ENCODE measurements at places on chromosomes 5 and 9.

DNA sequence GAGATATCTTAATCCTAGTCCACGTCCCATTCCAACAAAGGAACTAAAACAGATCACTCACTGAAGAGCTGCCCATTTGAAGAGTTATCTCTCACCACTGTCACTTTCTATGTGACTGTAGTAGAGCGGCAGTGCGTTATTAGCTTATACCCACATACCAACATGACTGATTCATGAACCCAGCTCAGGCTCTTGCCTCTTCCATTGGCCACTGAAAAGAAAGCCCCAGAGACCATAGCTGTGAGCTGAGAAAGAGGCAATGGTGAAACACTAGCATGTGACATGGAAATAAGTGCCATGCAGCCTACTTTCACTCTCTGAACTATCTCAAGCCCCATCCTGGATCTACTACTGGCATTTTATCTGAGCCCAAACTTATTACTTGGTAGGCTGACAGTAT is 151.7 kb upstream of the MOCS2 start:
- DNase-seq = no peak

DNA sequence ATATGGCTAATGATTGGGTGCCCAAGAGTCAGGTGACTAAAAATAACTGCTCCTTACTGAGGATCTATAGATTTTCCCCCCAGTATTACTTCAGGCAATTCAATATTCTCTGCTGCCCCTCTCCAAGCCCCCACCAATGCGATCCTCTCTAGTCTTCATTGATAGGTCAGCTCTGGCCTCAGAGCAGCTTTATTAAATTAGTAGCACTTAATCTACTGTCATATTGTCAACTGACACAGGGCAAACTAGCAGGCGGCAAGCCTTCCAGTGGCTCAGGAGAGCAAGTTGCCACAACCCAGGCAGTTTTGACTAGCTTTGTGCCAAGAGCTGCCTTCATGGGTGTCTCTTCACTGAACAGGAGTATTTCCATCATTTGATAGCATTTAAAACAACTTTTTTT is 462.9 kb downstream of the BNC2 start:
- no peak for DNase-seq

GRCh38 chr5:14063138-14063537 is 80.0 kb upstream of the TRIO start:
- no peak for DNase-seq

DNA sequence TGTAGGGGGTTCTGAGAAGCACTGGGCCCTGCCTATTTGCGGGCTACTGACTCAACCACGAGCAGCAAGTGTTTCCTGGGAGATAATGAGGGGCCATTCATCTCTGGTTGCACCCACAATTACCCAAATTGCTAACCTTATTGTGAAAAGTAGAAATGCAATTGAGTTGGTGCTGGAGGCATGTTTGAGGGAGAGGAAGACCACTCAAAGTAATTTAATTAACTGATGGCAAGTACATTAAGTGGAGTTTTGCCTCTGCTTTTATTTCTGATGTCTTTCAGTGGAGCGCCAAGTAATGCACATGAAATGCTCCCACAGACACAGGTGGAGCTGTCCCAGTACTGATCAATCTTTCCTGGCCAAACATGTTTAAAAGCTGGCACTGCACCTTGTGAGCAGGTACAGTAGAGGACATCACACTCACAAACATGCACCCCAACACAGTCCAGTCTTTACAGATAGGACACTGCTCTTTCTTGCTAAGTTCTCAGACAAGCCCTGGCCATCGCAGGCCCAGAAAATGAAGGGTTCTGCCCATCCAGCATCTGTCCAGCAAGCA is 195.4 kb downstream of the HSPA4 start:
- DNase-seq = no peak

GRCh38 chr5:1278656-1279442 is 16.0 kb downstream of the TERT start:
- DNase-seq = no peak

- no peak for DNase-seq
These were observed 493.9 kb upstream of the CDH9 start for GRCh38 chr5:27532305-27532704.

DNA sequence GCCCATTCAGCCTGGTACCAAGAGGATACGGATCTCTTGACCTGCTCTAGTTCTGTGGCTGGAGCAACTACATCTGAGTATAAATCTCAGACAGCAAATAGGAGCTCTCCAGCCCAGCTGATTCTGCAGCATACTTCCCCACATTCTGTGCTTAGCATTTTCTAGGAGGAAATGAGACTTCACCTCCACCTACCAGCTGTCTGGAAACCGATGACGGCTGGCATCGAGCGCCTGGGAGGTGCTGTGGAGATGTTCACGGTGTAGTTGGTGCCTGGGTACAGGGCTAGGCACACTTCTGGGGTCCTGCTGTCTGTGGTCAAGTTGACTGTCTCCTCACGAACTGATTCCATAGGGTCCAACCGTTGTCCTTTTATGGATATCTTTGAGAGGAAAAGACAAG is 63.6 kb downstream of the SUSD1 start:
- no peak for DNase-seq

DNA sequence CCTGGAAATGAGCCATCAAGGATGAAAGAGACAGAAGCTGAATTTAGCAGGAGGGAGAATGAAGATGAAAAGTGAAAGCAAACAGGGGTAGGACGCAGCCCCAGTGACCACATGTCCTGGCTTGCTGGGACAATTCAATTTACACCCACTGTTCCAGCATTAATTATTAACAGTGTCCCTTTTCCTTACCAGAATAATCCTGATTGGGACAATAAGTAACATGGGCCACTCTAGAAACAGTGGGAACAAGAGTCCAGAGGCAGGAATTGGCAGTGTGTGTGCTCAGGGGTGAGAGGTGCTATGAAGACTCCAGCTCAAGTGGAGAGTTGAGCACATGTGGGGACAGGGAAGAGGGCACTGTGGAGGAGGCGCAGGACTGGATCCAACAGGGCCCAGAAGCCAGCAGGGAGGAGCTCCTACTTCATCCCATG is 147.1 kb downstream of the C5orf15 start:
- DNase-seq = no peak

DNA sequence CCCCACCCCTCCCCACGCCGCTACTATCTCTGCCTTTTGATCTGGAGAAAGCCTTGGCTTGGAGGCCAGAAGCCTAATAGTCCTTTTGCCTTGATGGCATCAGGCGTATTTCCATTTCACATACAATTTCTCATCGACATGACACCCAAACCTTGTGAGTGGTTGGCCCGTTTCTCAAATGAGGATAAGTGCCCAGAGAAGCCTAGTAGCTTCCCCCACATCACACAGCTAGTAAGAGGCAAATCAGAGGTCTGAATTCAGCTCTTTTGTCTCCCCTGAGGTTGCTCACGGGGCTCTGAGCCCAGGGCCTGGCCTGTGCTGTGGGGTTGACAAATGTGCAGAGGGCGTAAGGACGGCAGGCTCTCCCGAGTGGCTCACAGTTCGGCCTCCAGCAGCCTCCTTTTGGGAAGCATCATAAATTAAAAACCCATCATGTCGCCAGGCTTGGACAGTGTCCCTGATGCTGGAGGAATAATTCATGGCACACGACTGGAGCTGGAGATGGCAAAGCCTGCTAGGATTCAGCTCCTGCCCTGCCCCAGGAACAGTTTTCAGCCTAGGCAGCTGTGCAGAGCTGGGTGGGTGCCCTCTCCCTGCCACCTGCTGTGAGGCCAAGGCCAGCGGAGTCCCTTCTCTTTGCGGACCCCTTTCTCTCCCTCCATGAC is 263.8 kb downstream of the NSG2 start:
- DNase-seq = no peak

- no peak for DNase-seq
These were observed 830.4 kb downstream of the MAT2B start for GRCh38 chr5:164335837-164336236.

DNA sequence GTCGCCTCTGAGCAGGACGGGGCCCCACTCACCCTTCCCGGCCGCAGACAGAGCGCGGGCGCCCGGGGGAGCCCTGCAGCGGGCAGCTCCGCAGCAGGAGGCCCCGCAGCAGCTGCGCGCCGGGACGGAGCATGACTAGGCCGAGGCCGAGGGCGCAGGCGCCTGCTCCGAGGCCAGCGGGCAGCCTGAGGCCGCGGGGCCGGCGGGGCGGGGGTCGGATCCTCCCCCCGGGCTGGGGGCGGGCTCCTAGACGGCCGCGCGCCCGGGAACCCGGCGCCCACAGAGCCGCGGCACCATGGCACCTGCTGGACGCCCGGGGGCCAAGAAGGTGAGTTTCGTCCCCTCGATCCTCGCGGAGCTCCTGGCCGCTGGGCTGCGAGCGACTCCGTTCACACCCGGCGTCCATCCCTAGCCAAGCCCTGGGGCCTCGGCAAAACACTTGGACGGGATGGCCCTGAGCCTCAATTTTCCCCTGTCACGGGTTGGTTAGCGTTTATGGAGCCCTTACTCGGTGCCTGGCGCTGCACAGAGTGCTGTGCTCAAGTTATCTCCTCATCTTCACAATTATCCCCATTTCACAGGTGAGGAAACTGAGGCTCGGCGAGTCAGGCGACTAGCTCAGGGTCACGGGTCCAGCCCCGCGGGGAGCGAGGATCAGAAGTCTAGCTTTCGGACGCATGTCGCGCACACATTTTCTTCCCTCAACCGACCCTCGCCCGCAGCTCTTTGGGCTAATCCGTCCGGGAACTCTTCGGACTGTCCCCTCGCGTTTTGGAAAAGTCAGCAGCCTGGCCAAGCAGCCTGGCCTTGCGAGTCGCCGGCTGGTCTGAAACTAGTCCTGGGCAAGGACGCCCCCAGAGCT is at the start of the genes BHMT2 and DMGDH:
BHMT2 (plus strand) TSS at position 280 of the 862 bp plus-strand sequence; CDS start at position 296, 16 bp downstream.
DMGDH (minus strand) TSS at position 187 of the 862 bp plus-strand sequence; CDS start at position 133, 54 bp downstream.
- no peak for DNase-seq

DNA sequence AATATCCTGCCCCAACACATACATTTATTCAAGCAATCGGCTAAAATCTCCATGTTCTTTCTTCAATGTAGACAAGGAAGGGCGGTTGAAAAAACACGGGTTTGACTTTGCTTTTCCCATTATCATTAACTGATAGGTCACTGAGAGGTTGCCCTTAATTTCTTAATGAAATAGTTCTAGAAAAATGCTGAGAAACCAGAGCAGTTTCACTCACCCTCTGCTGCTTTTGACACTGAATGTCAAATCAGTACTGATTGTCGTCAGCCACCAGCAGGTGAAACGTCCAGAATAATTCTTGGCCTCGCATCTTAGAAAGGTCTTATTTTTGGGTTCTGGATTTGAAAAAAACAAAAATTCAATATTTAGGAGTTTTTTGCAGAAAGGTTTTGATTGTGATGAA is 8.1 kb downstream of the IL12B start:
- no peak for DNase-seq

DNA sequence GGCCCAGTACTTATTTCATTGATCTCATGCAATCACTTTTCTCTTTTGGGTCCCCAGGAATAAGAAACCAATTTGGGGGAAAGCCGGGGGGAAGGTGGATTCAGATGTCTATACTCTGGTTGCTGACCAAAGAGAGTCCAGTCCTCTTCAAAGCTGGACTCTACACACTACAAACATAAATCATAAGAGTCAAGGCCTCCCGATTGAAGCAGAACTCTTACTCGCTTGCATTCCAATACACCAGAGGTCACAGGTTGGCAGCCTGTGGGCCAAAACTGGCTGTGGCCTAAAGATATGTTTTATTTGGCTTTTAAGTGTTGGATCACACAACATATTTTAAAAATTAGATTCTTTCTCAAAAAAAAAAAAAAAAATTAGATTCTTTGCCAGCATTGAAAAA is 311.4 kb upstream of the MSX2 start:
- no peak for DNase-seq

DNA sequence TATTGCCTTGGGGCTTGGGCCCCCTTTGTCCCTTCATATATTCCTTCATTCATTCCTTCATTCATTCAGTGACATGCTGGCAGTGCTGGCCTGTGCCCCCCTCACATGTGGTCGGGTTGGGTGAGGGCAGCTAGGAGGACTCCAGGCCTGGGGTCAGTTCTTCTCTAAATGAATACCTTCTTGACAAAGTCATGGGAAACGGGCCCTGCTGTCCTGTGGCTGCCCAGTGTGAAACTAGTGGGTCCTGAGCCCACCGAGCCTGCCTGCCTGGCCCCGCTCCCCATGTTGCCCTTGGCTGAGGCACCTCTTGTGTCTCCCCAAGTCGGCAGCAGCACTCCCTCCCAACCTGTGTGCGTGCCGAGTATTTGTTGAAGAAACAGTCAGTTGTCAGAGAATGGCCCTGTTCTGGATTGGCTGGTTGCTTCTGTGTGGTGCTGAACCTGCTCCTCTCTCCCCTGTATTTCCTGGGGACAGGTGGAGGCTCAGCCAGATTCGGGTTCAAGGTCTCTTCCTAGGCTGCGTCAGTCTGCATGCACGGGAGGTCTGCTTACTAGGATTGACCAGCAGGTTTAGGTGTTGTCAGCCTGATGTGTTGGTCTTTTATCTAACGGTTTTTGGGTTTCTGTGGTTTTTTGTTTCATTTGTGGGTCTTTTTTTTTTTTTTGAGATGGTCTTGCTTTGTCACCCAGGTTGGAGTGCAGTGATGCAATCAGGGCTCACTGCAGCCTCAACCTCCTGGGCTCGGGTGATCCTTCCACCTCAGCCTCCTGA is 3.0 kb upstream of the CEL start:
- DNase-seq = no peak

DNA sequence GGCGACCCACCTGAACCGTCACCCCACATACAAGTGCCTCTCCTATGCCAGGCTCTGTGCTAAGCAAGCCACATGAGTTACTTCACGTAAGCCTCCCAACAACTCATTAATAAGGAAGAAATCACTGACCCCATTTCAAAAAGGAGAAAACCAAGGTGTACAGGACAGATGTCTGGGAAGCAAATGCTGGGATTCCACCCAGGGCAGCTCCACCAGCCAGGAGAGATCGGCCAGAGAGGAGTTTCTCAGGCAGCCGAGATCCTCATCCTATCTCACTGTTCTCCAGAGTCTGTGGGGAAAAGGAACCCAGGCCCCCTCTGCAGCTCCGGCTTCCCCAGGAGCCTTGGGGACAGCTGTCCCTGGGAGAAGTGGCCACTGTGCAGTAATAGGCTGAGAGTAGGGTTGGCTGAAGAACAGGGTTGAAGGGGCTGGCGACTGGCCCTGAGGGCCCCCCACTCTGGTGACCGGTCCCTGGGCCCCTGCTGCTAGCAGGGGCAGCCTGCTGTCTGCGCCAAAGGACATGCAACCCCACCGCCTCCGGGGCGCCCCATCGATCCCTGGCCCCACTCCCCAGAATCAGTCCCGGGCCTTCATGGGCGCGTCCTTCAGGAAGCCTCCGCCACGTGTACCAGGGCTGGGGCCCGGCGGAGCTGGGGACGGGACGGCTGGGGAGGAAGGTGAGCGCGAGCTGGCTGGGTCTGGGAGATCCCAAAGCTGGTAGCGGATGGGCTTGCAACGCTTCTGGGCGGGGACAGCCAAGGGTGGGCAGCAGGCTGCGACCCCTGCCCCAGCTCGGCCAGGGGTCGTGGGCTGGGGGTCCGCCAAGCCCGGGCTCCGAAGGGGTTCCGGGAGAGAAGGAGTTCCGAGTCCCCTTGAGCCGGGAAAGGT is 44.1 kb upstream of the STXBP1 start:
- no peak for DNase-seq

GRCh38 chr5:142925795-142926194 is 155.6 kb downstream of the ARHGAP26 start:
- DNase-seq = no peak

Measured in stimulated activated CD8-positive, alpha-beta memory T cell treated with anti-CD3 and anti-CD28 coated beads, Interleukin-4, amount 100 ng/mL, for 4 hours (primary cell).